HCT116 (cell line): ENCODE measurements at places on chromosomes 2 and 18. TPM values are rescaled to one million over a fixed set of nuclear protein-coding genes. Genes with fewer than 3 reads are reported as not detected.

- H3K4me3 ChIP-seq, result no peak overlapping the region
- H3K27me3 ChIP-seq, result no peaks in the 10 kb centered on the region
- no peaks in the 10 kb centered on the region for H3K36me3 ChIP-seq
- no peak overlapping the region for H3K27ac ChIP-seq
- H3K4me1 ChIP-seq, result no peaks in the 10 kb centered on the region
Measured at GRCh38 chr2:145023334-145023934, 503.5 kb upstream of the ZEB2 start.

Gene SYT4
- total RNA-seq, result not detected

- no peak for DNase-seq
- no peaks in the 10 kb centered on the region for H3K4me1 ChIP-seq
- no peak overlapping the region for H3K27ac ChIP-seq
- no peaks in the 10 kb centered on the region for H3K36me3 ChIP-seq
Measured at GRCh38 chr2:171531291-171531690, 9.0 kb downstream of the CYBRD1 start.

GRCh38 chr2:96104487-96104861 lies 11.9 kb downstream of the ADRA2B start:
- H3K4me3 ChIP-seq, result no peak overlapping the region
- no peak for DNase-seq
- no peaks in the 10 kb centered on the region for H3K4me1 ChIP-seq
- H3K27ac ChIP-seq, result no peak overlapping the region

Gene PLB1
- total RNA-seq, result 0.49 TPM

DNA sequence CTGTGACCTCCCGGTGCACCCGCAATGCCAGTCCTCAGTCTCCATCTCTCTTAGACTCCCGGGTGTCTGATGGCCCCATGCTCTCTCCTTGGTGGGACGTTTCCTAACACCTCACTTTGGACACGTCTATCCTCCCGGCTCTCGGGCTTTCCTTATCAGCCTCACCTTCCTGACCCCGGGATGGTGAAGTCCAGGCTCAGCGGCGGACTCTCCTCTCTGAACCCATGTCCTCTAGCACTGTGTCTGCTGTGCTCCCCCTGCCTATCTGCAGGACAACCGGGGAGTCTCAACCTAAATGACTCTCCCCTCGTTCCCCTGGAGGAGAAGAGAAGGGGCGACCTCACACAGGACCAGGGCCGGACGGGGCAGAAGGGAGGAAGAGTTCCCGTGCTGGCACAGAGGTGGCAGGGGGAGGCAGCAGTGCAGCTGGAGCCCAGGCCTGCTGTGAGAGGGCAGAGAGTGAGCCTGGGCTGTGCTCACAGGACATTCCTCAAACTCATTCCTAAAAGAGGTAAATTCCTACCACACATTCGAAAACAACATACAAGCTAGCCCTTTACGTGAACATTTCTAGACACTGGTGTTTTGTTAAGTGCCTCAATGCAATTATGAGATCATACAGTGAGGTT lies 41.9 kb downstream of the MBP start:
- peaks cover 5% of the 10 kb centered on the region; the same call in 1 of the 2 replicates for H3K36me3 ChIP-seq
- H3K4me3 ChIP-seq, result no peak overlapping the region
- H3K27ac ChIP-seq, result no peak overlapping the region
- H3K4me1 ChIP-seq, result peaks cover 54% of the 10 kb centered on the region
- no peaks in the 10 kb centered on the region for H3K27me3 ChIP-seq

DNA sequence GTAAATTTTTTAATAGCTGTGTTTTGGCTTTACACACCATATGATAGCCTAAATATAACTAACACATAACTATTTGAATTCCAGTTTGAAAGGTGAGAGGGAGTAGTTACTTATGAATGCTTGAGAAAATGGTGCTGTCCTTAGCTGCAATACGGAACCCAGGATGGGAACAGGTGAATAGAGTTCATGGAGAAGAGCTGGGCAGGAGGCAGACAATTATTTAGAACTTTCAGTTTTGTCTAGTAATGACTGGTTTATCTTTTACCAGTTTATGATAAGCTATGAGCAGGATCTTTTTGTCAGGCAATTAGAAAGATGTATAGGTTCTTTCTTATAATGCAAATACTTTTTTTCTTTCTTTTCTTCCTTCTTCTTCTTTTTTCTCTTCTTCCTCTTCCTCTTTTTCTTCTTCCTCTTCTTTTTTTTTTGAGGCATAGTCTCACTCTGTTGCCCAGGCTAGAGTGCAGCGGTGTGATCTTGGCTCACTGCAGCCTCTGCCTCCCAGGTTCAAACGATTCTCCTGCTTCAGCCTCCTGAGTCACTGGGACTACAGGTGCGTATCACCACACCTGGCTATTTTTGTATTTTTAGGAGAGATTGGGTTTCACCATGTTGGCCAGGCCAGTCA lies 25.9 kb downstream of the UBR3 start:
- H3K4me1 ChIP-seq, result no peaks in the 10 kb centered on the region; the same call in 1 of the 2 replicates
- no peak overlapping the region for H3K4me3 ChIP-seq
- DNase-seq, result no peak
- no peaks in the 10 kb centered on the region for H3K27me3 ChIP-seq
- no peak overlapping the region for H3K27ac ChIP-seq

Gene COL3A1
- 1.0 TPM for total RNA-seq

DNA sequence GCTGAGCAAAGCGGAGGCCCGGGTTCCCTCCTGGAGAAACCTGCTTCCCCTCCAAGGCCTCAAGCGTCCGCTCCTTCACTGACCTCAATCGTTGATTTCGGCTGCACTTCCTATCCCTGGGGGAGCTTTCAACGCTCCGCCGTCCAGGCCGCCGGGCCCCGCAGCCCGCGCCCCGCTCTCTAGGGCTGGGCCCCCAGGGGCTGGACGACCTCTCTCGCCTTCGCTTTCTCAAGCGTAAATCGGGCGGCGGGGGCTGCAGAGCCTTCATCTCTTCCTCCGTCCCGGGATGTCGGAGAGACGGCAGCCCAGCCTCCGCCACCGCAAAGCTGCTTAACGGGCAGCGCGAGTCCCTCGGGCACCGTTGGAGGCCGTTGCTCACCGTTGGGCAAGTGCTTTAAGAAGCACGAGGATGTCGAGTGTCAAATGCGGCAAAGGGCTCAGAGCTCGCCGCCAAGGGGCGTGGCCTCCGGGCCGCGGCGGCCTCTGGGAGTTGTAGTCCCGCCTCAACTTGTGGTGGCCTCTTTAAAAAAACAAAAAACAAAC lies 8.5 kb downstream of the HES6 start:
- H3K27ac ChIP-seq, result no peak overlapping the region
- H3K36me3 ChIP-seq, result no peaks in the 10 kb centered on the region
- H3K27me3 ChIP-seq, result no peaks in the 10 kb centered on the region
- peaks cover 2% of the 10 kb centered on the region; the same call in 1 of the 2 replicates for H3K4me1 ChIP-seq

GRCh38 chr2:109285244-109285651 lies 156.2 kb downstream of the SH3RF3 start:
- no peak for DNase-seq
- H3K27me3 ChIP-seq, result peaks cover 15% of the 10 kb centered on the region; the same call in 1 of the 2 replicates
- H3K4me1 ChIP-seq, result no peaks in the 10 kb centered on the region
- no peak overlapping the region for H3K4me3 ChIP-seq

Gene SPATA3
- total RNA-seq, result not detected

GRCh38 chr2:61878761-61879160 lies 9.7 kb downstream of the CCT4 start:
- H3K36me3 ChIP-seq, result peaks cover 85% of the 10 kb centered on the region
- 0 out of 2 replicates have a peak, but pooled peaks cover 3% of the 10 kb centered on the region for H3K4me1 ChIP-seq

Gene RAMP1
- 23.4 TPM for total RNA-seq
